ENCODE measurements at places on chromosomes 4 and X. TPM values are rescaled to one million over a fixed set of nuclear protein-coding genes. Genes with fewer than 3 reads are reported as not detected.

The TEX11 gene
- polyA plus RNA-seq = not detected

The GPM6B gene
- 0.35 TPM for polyA plus RNA-seq

The CXCL1 gene
- 35.5 TPM for polyA plus RNA-seq

The PAGE4 gene
- polyA plus RNA-seq = not detected

The NRK gene
- 0.35 TPM for polyA plus RNA-seq

The HSD17B13 gene
- not detected for polyA plus RNA-seq

The TBC1D19 gene
- 11.3 TPM for polyA plus RNA-seq

The MED14 gene
- 25.9 TPM for polyA plus RNA-seq

The TMPRSS11A gene
- polyA plus RNA-seq = 0.10 TPM
